ENCODE measurements at places on chromosomes 5 and 9.

GRCh38 chr5:166251786-166252185 is 2039.7 kb upstream of the WWC1 start:
- no peaks in the 10 kb centered on the region for H3K27me3 ChIP-seq
- no peak overlapping the region for H3K27ac ChIP-seq
- no peaks in the 10 kb centered on the region for H3K4me1 ChIP-seq
- DNase-seq, result no peak
- H3K4me3 ChIP-seq, result no peak overlapping the region

- no peak overlapping the region for H3K27ac ChIP-seq
- H3K36me3 ChIP-seq, result no peaks in the 10 kb centered on the region
- H3K4me3 ChIP-seq, result no peak overlapping the region
- DNase-seq, result no peak
- peaks cover 7% of the 10 kb centered on the region for H3K27me3 ChIP-seq
These were observed 32.6 kb downstream of the NTNG2 start for GRCh38 chr9:132194508-132194907.

GRCh38 chr9:90815183-90815943 is 13.7 kb downstream of the SYK start:
- no peak for DNase-seq
- peaks cover 60% of the 10 kb centered on the region for H3K4me1 ChIP-seq
- peaks cover 4% of the 10 kb centered on the region for H3K36me3 ChIP-seq

DNA sequence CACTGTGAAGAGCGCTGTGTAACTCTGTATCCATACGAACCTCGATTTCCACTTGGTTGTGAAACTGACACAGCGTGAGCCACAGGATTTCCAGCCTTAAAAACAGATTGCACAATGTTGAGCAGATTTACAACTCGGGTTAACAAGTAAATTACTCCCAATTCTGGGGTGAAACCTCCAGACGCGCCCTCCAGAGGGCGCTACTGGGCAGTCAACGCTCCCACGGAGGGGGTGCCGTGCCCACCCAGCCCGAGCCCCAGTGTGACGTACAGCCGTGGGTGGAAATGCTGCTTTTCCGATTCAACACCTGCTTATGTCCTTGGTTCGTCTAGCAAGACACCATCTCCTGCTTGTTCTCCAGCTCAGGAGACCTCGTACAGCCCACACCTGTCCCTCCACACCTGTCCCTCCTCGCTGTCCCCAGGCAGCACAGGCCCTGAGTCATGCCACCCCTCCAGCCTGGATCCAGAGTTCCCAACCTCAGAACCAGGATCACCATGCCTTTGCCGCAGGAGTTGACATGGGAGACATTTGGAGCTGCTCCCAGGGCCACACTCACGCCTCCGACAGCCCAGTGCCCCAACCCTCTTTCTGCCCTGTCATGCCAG is 34.4 kb upstream of the SLC6A3 start:
- no peak overlapping the region for H3K4me3 ChIP-seq
- no peaks in the 10 kb centered on the region for H3K4me1 ChIP-seq
- no peaks in the 10 kb centered on the region for H3K27me3 ChIP-seq
- H3K27ac ChIP-seq, result no peak overlapping the region
- H3K36me3 ChIP-seq, result no peaks in the 10 kb centered on the region
- DNase-seq, result peak; percentile 54

DNA sequence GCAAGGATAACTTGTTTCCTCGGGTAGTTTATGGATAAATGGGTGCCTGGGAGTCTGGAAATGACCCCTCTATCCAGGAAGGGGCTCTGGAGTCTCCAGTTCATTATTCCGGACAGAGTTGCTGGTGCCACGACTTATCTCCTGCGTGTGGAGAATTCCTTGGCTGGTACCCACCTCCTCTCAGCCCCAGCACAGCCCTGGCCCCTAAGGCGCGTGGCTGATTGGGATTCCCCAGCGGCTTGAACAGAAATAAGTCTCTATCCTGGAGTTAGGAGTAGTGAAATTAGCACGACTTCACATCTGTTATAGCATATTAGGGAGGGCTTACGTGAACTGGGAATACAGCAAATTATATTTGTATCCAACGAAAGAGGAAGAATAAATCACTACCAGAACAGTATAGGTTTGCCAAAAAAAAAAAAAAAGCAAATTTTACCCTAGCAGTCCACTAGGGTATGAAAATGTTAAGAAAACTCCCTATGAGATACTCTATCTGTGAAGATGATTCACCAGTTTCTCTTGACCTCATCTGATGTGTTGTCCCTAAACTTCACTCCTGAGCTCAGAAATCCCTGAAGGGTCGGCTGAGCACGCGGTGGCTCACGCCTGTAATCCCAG is 172.5 kb upstream of the OTULINL start:
- no peak overlapping the region for H3K27ac ChIP-seq
- H3K4me1 ChIP-seq, result peaks cover 11% of the 10 kb centered on the region
- H3K4me3 ChIP-seq, result no peak overlapping the region

GRCh38 chr9:89528131-89528530 is 30.2 kb upstream of the SEMA4D start:
- no peak overlapping the region for H3K4me3 ChIP-seq
- H3K27me3 ChIP-seq, result peaks cover 4% of the 10 kb centered on the region
- no peak for DNase-seq
- no peaks in the 10 kb centered on the region for H3K36me3 ChIP-seq

DNA sequence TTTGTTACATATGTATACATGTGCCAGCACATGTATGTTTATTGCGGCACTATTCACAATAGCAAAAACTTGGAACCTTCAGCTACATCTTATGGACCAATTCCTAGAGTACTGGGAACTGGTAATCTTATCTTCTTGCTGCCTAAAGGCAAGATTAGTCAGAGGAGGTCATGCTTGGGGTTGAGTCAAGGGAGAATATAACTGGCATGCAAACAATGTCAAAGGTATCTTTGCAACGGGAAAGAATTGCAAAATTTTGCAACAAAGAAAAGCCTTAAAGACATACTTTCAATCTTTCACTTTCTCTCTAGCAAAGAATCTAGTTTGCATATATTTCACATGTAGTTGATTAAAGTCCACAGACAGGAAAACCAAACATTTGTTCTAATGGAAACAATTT is 145.2 kb downstream of the EDIL3 start:
- H3K4me3 ChIP-seq, result no peak overlapping the region
- no peaks in the 10 kb centered on the region for H3K36me3 ChIP-seq
- no peak overlapping the region for H3K27ac ChIP-seq
- H3K27me3 ChIP-seq, result no peaks in the 10 kb centered on the region
- DNase-seq, result no peak
- H3K4me1 ChIP-seq, result no peaks in the 10 kb centered on the region

GRCh38 chr5:150632305-150633160 is 7.9 kb upstream of the SYNPO start:
- DNase-seq, result no peak
- peaks cover 34% of the 10 kb centered on the region for H3K4me1 ChIP-seq
- no peak overlapping the region for H3K4me3 ChIP-seq
- no peaks in the 10 kb centered on the region for H3K36me3 ChIP-seq
- H3K27me3 ChIP-seq, result peaks cover 8% of the 10 kb centered on the region

- no peak overlapping the region for H3K4me3 ChIP-seq
- H3K27ac ChIP-seq, result peak overlapping the region; percentile 66
- peaks cover 3% of the 10 kb centered on the region for H3K27me3 ChIP-seq
- H3K4me1 ChIP-seq, result peaks cover 37% of the 10 kb centered on the region
These were observed 289.4 kb downstream of the EFNA5 start for GRCh38 chr5:107381189-107381856.

Data from nephron progenitor cell (in vitro differentiated cells).